ENCODE measurements at places on chromosomes 12 and 14. TPM values are rescaled to one million over a fixed set of nuclear protein-coding genes. Genes with fewer than 3 reads are reported as not detected.

Gene KRT5
- not detected for total RNA-seq

DNA sequence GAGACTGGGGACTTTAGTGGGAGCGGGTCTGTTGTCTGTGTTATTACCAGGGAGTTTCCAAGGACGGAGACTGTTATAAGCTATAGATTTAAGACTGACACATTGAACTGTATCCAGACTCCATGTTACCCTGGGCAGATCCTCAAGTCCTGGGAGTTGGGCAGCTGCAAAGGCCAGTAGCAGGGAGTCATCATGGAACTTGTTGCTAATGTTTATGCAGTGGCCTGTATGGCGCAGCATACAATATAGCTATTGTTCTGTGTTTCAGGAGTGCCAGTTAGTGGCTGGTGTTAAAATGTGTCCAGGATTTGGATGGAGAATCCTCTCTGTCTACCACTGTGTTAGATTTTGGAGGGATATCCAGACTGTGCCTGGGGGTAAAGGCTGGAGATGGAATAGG, 31.7 kb downstream of the SMOC1 start:
- H3K36me3 ChIP-seq, result no peaks in the 10 kb centered on the region
- H3K27me3 ChIP-seq, result no peaks in the 10 kb centered on the region
- H3K4me3 ChIP-seq, result no peak overlapping the region

DNA sequence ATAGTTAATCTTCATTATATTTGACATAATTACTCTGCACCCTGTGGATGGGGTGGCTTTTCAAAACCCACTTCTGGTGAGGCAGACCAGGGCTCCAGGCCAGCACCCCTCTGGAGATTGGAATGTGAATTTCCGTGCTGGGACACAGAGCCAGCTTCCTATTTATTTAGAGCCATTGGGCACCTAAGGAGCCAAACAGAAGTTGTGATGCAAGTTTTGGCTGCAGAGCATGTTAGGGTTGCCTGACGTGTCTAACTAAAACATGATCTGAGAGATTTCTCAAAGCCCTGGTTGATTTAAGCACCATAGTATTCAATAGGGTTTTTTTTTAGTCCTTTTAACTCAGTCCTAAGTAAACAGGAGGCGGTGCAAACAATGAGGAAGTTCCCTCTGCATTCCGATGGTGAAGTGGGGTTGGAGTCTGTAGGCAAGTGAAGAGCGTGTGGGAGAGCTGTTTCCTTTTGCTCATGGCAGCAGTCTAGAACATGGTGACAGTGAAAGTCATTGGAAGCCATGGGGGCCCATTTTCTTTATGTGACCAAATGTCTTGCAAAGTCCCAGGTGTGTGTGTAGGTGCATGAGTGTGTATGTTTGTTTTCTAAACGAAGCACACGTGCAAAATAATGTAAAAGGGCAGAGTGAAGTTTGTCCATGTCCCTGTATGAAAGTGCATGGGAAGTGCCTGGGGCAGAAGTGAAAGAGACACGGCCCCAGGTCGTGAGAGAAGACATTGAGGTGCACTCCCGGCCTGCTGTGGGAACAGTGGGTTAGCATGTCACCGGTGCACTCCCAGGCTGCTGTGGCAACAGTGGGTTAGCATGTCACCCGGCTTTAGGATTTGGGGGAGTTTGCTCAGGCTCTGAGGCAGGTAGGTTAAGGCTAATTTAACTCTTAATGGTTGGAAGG, 117.7 kb downstream of the PRKCH start:
- no peak overlapping the region for H3K4me3 ChIP-seq
- DNase-seq, result peak; percentile 91
- H3K27me3 ChIP-seq, result no peaks in the 10 kb centered on the region
- no peaks in the 10 kb centered on the region for H3K36me3 ChIP-seq
- H3K4me1 ChIP-seq, result peaks cover 26% of the 10 kb centered on the region

Gene RD3L
- total RNA-seq, result not detected

GRCh38 chr12:116939734-116940133, 29.0 kb downstream of the FBXW8 start:
- no peak for DNase-seq
- H3K27me3 ChIP-seq, result no peaks in the 10 kb centered on the region
- H3K4me1 ChIP-seq, result peaks cover 5% of the 10 kb centered on the region
- H3K27ac ChIP-seq, result no peak overlapping the region
- no peaks in the 10 kb centered on the region for H3K36me3 ChIP-seq

DNA sequence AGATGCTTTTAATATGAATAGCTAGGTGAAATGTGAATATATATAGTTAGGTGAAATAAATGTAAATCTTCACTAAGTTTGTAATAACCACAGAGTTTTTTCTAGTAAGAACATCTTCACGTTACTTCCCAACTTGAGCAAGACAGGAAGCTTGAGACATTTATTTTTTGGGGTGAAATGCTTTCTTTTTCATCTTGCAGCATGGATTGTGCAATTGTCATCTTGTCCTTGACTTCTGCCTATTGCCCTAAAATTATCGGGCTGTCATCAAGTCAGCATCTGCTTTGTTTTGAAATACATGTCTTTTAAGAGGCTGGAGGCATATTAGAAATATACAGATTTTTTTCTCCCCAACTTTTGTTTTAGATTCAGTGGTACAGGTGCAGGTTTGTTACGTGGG, 433.9 kb downstream of the PCNX1 start:
- no peak overlapping the region for H3K27ac ChIP-seq
- no peaks in the 10 kb centered on the region for H3K36me3 ChIP-seq
- no peaks in the 10 kb centered on the region for H3K27me3 ChIP-seq
- H3K4me1 ChIP-seq, result no peaks in the 10 kb centered on the region
- no peak for DNase-seq

GRCh38 chr12:27012982-27013255, 1.3 kb downstream of the TM7SF3 start:
- no peak overlapping the region for H3K27ac ChIP-seq
- H3K4me1 ChIP-seq, result peaks cover 24% of the 10 kb centered on the region
- H3K36me3 ChIP-seq, result no peaks in the 10 kb centered on the region
- H3K4me3 ChIP-seq, result no peak overlapping the region
- H3K27me3 ChIP-seq, result no peaks in the 10 kb centered on the region
- DNase-seq, result no peak

DNA sequence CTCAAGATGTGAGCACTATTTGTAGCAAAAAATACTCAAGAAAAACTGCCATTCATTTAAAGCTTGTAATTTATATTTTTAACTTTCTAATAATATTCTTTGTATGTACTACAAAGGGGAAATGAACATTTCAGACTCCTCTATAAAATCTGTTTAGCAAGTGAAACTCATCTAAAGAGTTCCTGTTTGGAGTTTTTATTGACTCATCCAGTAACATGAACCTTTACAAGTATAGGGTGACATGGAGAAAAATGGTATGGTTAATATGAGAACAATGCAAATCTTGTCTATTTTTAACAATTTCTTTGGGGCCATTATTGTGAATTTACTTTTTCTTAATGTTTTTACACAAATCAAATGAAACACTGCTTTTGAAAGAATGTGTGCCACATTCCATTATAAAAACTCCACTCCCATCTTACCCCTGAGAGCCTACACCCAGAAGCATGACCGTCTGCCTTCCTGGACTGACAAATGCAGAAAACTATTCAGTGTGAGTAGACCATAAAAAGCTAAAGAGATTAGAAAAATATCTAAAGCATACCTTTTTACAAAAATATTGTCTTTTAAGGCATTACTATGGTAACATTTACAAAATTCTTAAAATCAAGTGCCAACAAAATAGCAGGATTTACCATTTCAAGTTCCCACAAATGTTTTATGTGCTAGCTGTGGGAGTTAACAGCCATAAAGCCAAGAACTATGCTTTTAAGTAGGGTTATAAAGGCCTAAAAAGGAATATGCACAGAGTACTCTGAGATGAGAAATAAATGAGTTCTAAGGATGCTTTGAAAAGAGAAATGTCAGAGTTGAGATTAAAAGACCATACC, 144.0 kb downstream of the ADAMTS20 start:
- H3K4me1 ChIP-seq, result no peaks in the 10 kb centered on the region
- no peak overlapping the region for H3K4me3 ChIP-seq
- H3K27me3 ChIP-seq, result no peaks in the 10 kb centered on the region

GRCh38 chr12:50924131-50924438, 28.3 kb upstream of the HIGD1C start:
- no peak for DNase-seq
- H3K4me3 ChIP-seq, result peak overlapping the region; percentile 80
- peaks cover 24% of the 10 kb centered on the region for H3K4me1 ChIP-seq
- no peaks in the 10 kb centered on the region for H3K27me3 ChIP-seq

DNA sequence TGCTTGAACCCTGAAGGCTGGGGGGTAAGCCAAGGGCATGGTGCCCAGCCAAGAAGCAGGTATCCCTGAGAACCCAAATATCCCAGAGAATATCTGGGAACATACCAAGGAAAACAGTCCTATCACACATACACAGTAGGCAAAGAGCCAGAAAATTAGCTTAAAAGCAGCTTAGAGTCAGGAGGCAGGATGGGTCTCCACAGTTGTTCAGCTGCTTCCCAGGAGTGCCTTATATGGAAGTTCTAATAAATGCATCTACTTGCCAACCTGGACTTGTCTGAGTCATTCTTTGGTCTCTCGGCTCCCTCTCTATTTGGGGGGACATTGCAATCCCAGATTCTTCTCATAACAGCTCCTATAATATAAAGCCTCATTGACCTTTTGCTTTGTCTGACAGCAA, 9.0 kb upstream of the GPR135 start:
- no peaks in the 10 kb centered on the region for H3K4me1 ChIP-seq
- no peaks in the 10 kb centered on the region for H3K27me3 ChIP-seq
- no peak for DNase-seq
- H3K36me3 ChIP-seq, result peaks cover 29% of the 10 kb centered on the region
- no peak overlapping the region for H3K27ac ChIP-seq

- H3K27me3 ChIP-seq, result no peaks in the 10 kb centered on the region
- H3K4me3 ChIP-seq, result no peak overlapping the region
- no peaks in the 10 kb centered on the region for H3K4me1 ChIP-seq
- no peak overlapping the region for H3K27ac ChIP-seq
Observed at GRCh38 chr12:66290716-66291200, 11.5 kb upstream of the HELB start.

- H3K4me3 ChIP-seq, result no peak overlapping the region
- no peak for DNase-seq
- H3K27ac ChIP-seq, result no peak overlapping the region
- no peaks in the 10 kb centered on the region for H3K27me3 ChIP-seq
- no peaks in the 10 kb centered on the region for H3K36me3 ChIP-seq
Observed at GRCh38 chr12:68429696-68430095, 97.5 kb upstream of the MDM1 start.

Gene LRIG3
- 191 TPM for total RNA-seq

- H3K4me1 ChIP-seq, result peaks cover 11% of the 10 kb centered on the region
- no peaks in the 10 kb centered on the region for H3K27me3 ChIP-seq
- DNase-seq, result no peak
- H3K4me3 ChIP-seq, result no peak overlapping the region
Observed at GRCh38 chr14:73250781-73251500, 13.6 kb downstream of the PAPLN start.

- DNase-seq, result no peak
- H3K27ac ChIP-seq, result peak overlapping the region; percentile 95
- H3K36me3 ChIP-seq, result no peaks in the 10 kb centered on the region
Observed at GRCh38 chr12:31589598-31589903, 1.4 kb downstream of the DENND5B start.

GRCh38 chr12:73274976-73275375, 1002.8 kb downstream of the TRHDE start:
- H3K27ac ChIP-seq, result no peak overlapping the region
- no peak for DNase-seq
- no peaks in the 10 kb centered on the region for H3K4me1 ChIP-seq
- no peaks in the 10 kb centered on the region for H3K27me3 ChIP-seq
- H3K4me3 ChIP-seq, result no peak overlapping the region

Gene PIWIL1
- total RNA-seq, result 1.5 TPM

Gene KRT78
- total RNA-seq, result not detected

Gene FLRT2
- total RNA-seq, result 9.3 TPM

Gene LMNTD1
- 0.27 TPM for total RNA-seq

GRCh38 chr12:75455839-75456238, 24.7 kb upstream of the GLIPR1 start:
- H3K36me3 ChIP-seq, result no peaks in the 10 kb centered on the region
- no peak overlapping the region for H3K4me3 ChIP-seq
- no peak overlapping the region for H3K27ac ChIP-seq
- no peaks in the 10 kb centered on the region for H3K4me1 ChIP-seq
- no peaks in the 10 kb centered on the region for H3K27me3 ChIP-seq
- no peak for DNase-seq

DNA sequence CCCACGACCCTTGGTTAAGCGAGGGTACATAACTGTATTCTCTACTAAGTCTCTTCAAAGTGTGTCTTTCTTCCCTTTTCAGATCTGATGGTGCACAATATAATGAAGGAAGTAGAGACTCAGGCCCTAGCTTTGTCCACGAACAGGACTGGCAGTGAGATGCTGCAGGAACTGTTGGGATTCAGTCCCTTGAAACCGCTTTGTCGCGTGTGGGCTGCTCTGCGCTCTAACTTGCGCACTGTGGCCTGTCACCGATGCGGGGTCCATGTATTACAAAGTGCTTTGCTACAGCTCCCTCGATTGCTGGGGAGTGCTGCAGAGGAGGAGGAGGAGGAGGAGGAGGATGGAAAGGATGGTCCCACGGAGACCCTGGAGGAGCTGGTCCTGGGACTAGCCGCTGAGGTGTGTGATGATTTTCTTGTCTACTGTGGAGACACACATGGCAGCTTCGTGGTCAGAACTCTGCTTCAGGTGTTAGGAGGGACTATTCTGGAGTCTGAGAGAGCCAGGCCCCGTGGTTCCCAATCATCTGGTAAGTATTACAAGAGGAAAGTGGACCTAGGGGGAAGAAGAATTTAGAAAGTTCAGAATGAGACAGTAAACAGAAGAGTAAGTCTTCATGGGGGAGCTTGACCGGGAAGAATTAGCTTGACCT, 803 bp downstream of the NOP9 start:
- H3K4me3 ChIP-seq, result peak overlapping the region; percentile 71
- no peak for DNase-seq
- H3K27ac ChIP-seq, result peak overlapping the region; percentile 31
- peaks cover 39% of the 10 kb centered on the region for H3K36me3 ChIP-seq
- no peaks in the 10 kb centered on the region for H3K27me3 ChIP-seq

GRCh38 chr14:35898217-35898775, 72.2 kb downstream of the BRMS1L start:
- no peaks in the 10 kb centered on the region for H3K27me3 ChIP-seq
- H3K27ac ChIP-seq, result no peak overlapping the region
- H3K4me1 ChIP-seq, result no peaks in the 10 kb centered on the region
- no peak overlapping the region for H3K4me3 ChIP-seq
- no peaks in the 10 kb centered on the region for H3K36me3 ChIP-seq

- H3K27ac ChIP-seq, result peak overlapping the region; percentile 74
- no peaks in the 10 kb centered on the region for H3K4me1 ChIP-seq
- H3K36me3 ChIP-seq, result no peaks in the 10 kb centered on the region
- H3K27me3 ChIP-seq, result no peaks in the 10 kb centered on the region
- peak overlapping the region; percentile 97 for H3K4me3 ChIP-seq
- DNase-seq, result peak; percentile 52
Observed at GRCh38 chr12:130838284-130838950, 633 bp downstream of the STX2 start.

DNA sequence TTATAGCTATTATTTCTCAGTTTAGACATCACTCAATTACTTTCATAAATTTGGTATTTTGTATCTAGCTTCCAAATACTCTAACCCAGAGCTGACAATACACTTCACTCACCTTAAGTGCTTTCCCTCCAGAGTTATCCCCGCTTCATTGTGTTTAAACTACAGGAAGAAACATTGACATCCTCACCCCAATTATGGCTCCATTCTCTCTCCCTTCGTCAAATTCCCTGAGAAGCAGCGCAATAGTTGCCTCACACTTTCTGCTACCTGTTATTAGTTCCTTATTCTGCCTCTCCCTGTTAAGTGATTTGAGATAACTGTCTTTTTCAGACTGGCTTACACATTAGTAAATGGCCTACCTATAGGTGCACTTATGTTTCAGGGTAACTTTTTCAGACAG, 69.4 kb upstream of the AMIGO2 start:
- H3K27ac ChIP-seq, result no peak overlapping the region
- H3K4me3 ChIP-seq, result no peak overlapping the region
- no peaks in the 10 kb centered on the region for H3K36me3 ChIP-seq
- no peaks in the 10 kb centered on the region for H3K27me3 ChIP-seq
- H3K4me1 ChIP-seq, result no peaks in the 10 kb centered on the region
